ENCODE measurements at places on chromosomes 13 and 19.

DNA sequence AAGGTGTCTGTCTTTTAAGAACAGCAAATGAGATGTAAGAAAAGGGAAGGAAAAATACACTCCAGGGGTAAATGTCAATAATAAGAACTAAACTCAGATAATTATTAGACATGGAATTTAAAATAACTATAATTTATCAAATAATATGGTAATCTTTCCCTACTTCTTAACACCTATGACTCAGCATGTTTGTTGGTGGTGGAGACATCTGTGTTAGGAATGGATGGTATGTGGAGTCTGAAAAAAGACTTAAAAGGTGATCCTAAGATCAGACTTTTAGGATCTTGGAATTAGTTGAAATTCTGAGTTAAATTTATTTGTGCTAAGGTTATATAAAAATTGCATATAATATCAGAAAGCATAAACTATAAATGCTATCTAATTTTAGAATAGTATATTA, 915.1 kb downstream of the SLITRK5 start:
- DNase-seq: no peak

DNA sequence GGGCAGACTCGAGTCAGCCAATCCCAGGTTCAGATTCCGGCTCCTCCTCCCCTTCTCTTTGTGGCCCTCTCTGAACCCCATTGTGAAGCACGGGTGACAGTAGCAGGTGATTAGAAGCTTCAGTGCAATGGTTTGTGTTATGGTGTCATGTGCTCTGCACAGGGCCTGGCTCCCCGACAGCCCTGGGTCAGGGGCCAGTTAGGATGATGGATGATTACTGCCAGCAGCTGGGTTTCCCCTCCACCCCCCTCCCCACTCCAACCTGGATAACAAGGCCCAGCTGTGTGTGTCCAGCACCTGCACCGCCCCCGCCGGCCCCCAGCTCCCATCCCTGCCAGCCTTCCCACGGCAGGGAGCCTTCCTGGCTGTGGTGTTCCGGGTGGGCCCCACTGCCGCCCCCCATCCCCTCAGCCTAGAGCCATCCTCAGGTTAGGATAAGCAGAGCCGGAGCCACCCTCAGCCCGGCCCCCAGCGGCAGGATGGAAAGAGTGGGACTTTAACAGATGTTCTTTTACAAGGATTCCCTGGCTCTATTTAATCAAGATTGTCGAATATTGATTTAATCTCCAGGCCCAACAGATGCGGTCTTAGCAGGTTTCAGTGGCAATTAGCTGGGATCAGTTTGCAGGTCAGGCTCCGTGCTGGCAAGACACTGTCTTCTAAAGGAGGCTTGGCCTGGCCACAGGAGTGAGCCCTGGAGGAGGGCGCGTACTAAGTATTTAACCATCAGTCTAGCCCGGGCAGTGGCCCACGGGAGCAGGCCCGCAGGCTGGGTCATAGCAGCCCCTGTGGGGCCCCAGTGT, 156.2 kb downstream of the SIPA1L3 start:
- peak; percentile 100 for DNase-seq

DNA sequence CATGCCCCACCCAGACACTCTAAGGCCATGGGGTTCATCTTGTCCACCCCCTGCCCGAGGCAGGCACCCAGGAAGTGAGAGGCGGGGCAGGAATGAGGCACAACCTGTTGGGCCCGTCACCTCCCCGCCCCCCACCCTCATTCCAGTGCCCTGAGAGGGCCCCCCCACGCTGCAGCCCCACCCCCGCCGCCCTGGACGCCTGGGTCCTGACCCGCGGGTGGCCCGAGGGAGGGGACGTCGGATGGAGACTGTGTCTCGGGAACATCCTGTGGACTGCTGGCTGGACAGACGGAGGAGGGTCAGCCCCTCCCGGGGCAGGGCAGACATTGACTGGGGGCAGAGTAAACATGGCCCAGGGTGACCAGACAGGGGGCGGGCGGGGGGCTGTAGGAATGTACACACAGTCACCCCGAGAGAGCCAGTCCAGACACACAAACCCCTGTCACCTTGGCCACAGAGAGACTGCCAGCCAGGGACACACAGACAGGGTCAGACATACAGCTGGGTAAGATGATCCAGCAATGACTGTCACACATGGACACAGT, 7.4 kb upstream of the JUNB start:
- DNase-seq: no peak

- peak; percentile 4 for DNase-seq
These were observed 46.4 kb downstream of the PSG3 start for GRCh38 chr19:42693760-42694350.

DNA sequence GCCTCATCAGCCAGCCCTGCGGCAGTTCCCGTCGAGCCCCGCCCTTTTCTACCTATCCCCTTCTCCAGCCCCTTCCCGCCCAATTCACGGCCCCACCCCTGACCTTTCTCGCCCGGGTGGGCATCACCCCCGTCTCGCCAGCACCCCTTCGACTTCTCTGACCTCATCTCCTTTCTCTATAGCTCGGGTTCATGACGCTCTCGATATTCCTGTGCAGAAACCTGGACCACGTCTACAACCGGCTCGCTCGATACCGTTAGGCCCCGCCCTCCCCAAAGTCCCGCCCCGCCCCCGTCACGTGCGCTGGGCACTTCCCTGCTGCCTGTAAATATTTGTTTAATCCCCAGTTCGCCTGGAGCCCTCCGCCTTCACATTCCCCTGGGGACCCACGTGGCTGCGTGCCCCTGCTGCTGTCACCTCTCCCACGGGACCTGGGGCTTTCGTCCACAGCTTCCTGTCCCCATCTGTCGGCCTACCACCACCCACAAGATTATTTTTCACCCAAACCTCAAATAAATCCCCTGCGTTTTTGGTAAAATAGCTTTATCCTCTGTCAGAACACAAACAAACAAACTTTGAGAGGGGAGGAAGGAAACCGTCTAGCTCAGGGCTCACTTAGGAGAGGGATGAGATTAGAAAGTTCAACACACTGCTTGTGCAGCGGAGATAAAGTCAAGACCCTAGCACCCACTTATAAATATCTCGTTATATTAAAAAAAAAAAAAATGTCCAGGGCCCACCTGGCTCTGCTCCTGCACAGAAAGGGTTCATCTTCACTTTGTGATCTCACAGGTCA, 5.1 kb downstream of the CD37 start:
- DNase-seq: peak; percentile 95

GRCh38 chr13:108682714-108683113, 53.3 kb downstream of the MYO16 start:
- DNase-seq: no peak

DNA sequence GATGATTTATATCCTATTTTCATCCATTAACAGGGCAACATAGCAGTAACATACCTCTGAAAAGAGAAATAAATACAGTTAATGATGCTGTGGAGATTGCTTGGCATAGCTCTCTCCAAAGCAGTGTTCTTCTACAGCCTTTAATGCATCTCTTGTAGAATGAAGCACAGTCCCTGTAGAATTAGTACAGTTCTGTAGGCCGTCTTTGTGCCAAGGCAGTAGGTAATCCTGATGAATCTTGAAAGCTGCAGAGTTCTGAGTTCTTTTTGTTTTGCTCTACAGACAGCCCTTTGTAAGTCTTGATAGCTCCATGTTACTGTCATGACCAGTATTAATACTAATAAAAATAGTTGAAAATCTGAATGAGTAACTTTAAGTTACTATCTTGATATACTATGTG, 184.2 kb downstream of the MAB21L1 start:
- no peak for DNase-seq

- no peak for DNase-seq
These were observed 24.5 kb downstream of the GP6 start for GRCh38 chr19:55013596-55013995.

DNA sequence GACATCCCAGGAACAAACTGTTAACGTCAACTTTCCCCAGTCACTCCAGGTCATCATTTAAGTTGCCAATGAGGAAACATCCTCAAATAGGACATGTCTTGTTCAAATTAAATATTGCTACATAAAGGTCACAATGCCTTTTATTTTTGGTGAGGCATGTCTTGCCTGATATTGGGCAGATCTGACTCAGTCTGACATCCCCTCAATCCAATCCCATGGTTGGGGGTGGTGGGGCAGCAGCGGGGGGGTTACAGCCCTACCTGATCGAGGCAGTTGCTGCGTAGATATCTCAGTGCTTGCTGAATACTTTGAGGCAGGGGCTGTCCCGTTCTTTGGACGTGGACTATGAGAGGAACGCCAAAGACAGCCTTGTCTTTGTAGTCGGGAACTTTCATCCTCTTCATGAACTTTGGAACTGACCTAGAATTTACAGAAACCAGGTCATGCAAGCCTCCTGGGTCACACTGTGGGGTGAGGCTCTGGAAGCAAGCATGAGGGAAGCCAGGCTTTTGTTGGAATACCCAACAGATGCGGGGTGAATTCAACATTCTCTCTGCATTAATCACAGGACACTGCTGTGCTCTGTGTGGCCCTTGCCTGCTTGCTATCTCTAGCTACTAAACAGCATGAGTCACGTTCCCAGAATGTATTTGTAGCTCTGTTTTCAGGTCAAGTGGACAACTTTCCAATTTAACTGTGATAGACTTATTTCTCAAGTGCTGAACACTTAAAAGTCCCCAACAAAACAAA, 109.8 kb downstream of the KL start:
- no peak for DNase-seq

DNA sequence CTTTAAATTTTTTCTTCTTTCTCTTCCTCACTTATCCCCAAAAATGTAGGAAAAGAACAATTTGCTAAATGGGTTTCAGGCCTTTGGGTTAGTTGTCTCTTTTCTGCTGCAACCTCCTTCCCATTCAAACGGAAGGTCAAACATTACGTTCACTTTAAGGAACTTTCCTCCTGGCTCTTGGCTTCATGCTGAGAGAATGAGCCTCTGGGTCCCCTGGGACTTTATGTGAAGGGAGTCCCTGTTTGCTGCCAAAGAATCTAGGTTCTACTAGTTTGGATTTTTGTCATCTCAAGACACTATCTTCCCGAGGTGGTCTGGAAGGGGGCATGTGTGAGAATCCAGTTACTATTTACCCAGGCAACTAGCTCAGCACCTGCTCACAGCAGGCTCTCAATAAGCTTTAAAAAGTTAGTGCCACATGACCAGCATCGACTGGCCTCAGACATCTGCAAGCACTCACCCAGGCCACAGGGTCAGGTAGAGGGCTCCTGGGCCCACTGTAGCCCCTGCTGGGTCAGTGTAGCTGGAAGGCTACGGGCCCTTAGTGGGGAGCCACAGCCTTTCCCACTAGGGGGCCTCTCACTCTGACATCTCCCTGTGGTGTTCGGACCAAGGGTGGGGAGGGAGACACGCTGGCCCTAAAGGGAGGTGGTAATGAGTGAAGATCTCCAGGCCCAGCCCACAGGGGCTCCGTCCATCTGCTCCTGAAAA, 40.5 kb downstream of the FAM124A start:
- peak; percentile 73 for DNase-seq

- DNase-seq: no peak
These were observed 2.7 kb downstream of the COL4A1 start for GRCh38 chr13:110304256-110304655.

- no peak for DNase-seq
These were observed 175.4 kb downstream of the DLEU7 start for GRCh38 chr13:50668049-50668448.

DNA sequence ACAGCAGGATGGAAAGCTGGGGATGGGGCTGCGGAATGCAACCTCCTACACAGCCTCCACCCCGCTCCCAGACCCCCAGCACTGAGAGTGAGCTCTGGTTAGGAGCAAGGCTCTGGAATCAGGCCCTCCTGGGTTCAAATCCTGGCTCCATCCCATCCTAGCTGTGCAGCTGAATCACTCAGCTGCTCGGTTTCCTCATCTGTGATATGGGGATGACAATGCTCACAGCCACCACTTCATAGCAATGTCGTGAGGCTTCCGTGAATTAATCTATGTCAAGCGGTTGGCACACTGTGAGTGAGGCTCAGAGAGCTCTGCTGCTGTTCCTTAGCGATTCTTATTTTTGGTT, 538 bp downstream of the ACP7 start:
- DNase-seq: no peak

- DNase-seq: no peak
These were observed 51.0 kb downstream of the DIAPH3 start for GRCh38 chr13:60112771-60113170.

GRCh38 chr19:6273701-6274601, 5.8 kb downstream of the MLLT1 start:
- peak; percentile 59 for DNase-seq

DNA sequence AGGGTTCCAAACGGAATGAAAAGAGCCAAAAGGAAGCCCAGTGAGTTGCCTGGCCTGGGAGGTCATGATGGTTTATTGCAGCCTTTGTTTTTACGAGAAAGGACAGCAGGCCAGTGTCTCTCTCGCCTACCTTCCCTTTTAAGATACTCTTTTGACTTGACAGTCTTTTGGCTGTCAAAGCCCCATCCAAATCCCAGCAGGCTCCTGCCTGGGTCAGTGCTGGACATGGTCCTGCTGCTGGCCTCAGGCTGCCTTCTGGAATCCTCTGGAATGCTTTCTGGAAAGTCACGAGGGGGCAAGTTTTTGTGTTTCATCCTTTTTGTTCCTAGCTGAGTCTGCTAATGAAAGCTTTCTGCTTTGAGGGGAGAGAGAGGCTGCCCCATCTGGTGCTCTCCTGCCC, 444.8 kb downstream of the OLFM4 start:
- no peak for DNase-seq

DNA sequence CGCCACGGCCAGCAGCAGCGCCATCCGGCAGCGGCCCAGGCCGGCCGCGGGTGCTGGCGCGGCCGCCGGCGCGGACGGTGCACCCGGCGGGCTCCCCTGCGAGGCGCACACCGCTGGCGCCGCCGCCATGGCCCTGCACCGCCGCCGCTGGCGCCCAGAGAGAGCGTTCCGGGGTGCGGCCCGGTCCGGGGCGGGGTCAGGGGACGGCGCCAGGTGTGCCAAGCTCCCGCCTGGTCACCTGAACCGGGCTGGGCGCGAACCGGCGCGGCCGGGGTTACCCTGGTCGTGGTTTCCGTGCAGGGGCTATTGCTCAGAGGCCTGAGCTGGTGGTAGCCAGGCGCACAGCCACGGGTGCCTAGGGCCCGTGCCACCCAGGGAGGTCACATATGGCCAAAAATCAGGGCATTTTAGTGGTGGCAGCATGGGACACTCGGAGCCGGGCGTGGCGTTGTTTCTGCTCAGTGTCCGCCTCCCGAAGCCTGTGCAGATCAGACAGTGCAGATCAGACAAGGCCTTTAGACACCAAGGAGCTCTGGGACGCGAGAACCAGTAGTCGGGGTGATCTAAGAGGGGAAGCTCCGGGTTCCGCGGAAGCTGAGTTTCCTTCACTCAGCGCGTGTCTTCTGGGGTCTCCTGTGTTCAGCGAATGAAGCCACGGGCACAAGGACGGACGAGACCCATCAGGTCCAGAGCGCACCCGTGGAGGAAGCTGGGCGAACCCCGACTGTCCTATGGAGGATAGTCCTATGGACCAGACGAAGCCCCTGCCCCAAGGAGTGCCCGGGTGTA, at the start of gene TMEM238:
TMEM238 (minus strand) TSS at position 162 of the 789 bp plus-strand sequence; CDS start at position 129, 33 bp downstream.
- peak; percentile 54 for DNase-seq

GRCh38 chr19:54916822-54917221, 10.9 kb downstream of the NCR1 start:
- DNase-seq: no peak

GRCh38 chr19:43616306-43616705, 3.1 kb downstream of the ZNF428 start:
- DNase-seq: no peak

- no peak for DNase-seq
These were observed 11.7 kb upstream of the DGKH start for GRCh38 chr13:42036711-42037110.

Measured in NCI-H524 (cell line).